ENCODE measurements at places on chromosomes 2 and 18.

- DNase-seq: no peak
These were observed 110.9 kb upstream of the PKDCC start for GRCh38 chr2:41936771-41937463.

DNA sequence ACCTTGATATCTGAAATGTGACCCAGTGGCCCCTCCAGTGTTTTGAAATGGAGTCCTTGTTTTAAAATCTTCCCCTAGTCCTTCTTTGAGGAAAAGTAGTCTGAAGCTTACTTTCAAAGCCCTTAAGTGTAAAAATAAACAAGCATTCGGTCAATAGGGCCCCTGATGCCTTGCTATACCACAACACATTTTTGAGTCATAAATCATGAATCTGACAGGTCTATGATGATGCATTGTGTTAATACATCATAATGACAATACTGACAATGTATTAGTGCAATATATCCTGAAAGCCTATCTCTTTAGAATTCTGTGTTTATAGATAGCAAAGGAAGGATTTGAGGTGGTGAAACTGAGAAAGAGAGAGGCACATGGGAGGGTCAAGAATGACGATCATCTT lies 464.2 kb downstream of the MEIS1 start:
- DNase-seq: no peak

GRCh38 chr2:152354909-152355308 lies 19.9 kb downstream of the FMNL2 start:
- DNase-seq: no peak

DNA sequence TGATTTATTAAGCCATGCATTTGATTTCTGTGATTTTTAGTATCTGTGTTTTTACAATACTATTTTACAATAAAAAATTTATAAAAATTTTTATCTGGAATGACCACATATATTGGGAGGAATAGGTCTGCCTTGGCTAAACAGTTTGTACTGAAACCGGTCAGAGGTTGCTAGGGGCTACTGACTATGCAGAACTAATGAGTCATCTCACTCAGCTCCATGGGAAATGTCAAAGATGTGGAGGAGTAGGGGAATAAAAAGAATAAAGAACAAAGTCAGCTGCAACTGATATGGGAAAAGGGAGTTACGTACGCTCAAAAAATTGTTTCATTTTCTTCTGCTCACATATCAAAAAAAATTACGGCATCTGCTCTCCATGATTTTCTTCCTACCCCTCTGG lies 8.6 kb upstream of the TMEM163 start:
- DNase-seq: no peak

GRCh38 chr2:82748653-82749052 lies 1710.4 kb downstream of the SUCLG1 start:
- DNase-seq: no peak

DNA sequence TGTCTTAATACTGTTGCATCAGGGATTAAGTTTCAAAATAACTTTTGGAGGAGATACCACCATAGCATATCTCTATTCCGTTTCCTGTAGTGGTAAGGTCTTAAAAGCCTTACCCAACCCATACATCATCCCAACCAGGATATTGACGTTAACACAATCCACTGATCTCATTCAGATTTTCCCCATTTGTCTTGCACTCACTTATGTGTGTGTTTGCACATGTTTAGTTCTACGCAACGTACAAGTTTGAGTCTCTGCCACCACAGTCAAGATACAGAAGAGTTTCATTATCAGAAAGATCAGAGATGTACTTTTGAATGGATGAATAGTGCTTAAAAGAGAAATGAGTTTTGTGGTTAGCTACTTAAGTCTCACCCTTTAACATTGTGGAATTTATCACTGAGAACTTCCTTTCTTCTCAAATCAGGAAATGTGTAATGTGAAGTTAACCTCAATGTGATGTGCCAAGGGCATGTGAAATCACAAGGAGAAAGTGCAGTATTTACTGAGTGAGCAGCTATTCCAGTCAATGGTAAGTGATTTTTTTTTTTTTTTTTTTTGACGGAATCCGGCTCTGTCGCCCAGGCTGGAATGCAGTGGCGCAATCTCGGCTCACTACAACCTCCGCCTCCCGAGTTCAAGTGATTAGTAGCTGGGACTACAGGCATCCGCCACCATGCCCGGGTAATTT lies 69.2 kb upstream of the EPHA4 start:
- no peak for DNase-seq

GRCh38 chr2:207836521-207837133 lies 66.9 kb upstream of the FZD5 start:
- DNase-seq: no peak

DNA sequence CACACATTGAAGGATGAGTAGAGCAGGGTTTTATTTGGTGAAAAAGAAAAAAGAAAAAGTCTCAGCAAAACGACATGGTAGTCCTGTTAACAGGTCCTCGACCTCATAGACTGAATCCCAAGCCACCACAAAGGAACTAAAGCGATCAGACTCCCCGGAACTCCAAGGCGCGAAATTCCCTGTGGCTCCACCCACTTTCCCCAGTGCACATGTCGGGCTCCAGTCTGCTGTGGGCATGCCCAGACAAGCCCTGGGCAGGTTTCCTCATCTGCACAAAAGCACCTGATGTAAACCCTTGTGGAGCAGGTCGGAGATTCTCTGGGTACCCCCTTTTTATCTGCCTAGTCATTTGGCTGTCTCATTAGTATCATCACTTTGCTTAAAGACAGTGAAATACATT lies 170.7 kb upstream of the FSIP2 start:
- DNase-seq: no peak

GRCh38 chr2:37674946-37675345 lies 3.5 kb upstream of the CDC42EP3 start:
- DNase-seq: peak; percentile 90

DNA sequence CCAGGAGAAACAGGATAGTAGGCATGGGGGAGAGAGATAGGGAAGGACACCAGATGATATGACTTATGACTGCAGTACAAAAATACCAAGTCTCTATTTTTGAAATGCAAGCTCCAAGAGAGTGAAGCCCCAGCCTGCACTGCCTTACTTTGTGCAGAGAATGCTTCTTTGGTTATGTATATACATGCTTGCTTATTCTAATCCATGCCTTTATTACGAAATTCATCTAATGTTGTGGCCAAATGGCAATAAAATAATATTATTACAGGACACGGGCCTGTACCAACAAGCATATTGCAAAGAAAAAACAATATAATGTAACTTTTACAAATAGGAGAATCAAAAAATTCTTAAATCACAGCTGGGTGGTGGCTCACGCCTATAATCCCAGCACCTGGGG lies 110.8 kb downstream of the BCL11A start:
- DNase-seq: no peak

GRCh38 chr2:236853585-236854051 lies 232.1 kb upstream of the COPS8 start:
- no peak for DNase-seq

All from inflammatory macrophage treated with lipopolysaccharide for 1 hour (primary cell).